ENCODE measurements at places on chromosomes 2 and 18. TPM values are rescaled to one million over a fixed set of nuclear protein-coding genes. Genes with fewer than 3 reads are reported as not detected.
A peak's percentile ranks its signal among the peaks of the same experiment; 100 is the strongest.

GRCh38 chr18:35074581-35074980, 33.4 kb downstream of the MAPRE2 start:
- DNase-seq = no peak

DNA sequence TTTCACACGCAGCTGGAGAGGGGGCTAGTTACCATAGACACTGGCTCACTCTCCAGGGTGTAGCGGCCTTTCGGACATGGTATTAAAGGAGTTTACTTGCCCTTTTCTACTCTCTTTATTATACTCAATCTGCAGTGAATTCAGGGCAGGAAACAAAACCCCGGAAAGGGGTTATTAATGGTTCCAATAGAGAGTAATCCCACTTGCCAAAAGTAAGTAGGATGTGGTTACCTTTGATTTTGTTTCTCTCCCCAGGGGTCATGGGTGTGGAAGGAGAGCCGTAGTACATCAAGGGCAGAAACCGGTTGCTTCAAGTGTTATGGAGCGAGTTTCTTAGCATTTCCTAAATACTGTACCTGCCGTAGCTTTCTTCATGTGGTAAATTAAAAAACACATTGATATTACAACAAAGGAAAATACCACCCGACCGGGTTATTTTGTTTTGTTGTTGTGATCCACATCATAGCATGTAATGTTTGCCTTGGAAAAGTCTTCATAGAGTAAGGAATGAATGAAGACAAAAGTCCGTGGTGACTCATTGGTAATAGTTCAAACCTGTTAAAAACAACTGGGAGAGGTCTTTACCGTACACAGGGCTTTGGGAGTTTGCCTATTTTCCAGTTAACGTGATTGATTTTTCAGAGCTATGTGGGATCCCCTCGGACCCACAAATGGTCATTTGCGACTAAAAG, 71.5 kb downstream of the SLC4A3 start:
- DNase-seq = no peak

FHOD3 gene
- 14.4 TPM for total RNA-seq

DNA sequence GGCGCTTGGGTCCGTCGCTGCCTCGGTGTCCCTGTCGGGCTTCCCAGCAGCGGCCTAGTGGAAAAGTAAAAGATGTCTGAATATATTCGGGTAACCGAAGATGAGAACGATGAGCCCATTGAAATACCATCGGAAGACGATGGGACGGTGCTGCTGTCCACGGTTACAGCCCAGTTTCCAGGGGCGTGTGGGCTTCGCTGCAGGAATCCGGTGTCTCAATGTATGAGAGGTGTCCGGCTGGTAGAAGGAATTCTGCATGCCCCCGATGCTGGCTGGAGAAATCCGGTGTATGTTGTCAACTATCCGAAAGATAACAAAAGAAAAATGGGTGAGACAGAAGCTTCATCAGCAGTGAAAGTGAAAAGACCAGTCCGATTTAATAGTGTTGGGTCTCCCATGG, 8.0 kb downstream of the HES6 start:
- no peak for DNase-seq

DNA sequence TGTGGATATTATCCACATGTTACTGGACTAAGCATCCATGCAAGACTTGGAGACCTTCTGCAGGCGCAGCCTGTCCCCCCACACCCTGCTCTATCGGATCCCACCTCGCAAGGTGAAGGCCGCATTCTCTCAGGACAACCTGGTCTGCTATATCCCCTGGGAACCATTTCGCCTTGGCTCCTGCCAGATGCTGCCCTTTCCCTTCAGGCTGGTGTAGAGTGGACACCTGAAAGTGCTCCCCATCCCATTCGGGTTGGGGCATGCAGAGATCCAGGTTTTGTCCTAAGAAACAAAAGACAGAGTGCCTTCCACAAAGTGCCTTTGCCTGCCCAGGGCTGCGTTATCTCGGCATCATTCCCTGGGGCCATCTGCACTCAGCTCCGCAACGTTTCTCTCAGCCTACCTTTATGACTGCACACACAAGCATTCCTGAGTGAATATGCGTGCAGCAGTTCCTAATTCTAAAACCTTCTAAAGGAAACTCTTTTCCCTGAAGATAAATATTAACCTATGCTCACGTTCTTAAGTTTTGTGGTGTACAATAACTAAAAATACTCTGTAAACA, 20.5 kb downstream of the FHL2 start:
- DNase-seq = no peak

GRCh38 chr18:44680273-44681075, at the start of gene SETBP1:
TSS of gene SETBP1 (plus strand) at chr18:44680888. CDS start at chr18:44701347, 20,459 bp downstream.
- DNase-seq = peak; percentile 72

IWS1 gene
- 38.4 TPM for total RNA-seq

HOXD12 gene
- not detected for total RNA-seq

Measured in mucosa of descending colon (tissue), 3 donors.